ENCODE measurements at places on chromosomes 13 and 19.

- no peak overlapping the region for H3K27ac ChIP-seq
- no peak overlapping the region for H3K4me3 ChIP-seq
- H3K36me3 ChIP-seq, result peaks cover 6% of the 10 kb centered on the region
- no peak for DNase-seq
These were observed 114.6 kb downstream of the TDRD3 start for GRCh38 chr13:60511637-60512036.

DNA sequence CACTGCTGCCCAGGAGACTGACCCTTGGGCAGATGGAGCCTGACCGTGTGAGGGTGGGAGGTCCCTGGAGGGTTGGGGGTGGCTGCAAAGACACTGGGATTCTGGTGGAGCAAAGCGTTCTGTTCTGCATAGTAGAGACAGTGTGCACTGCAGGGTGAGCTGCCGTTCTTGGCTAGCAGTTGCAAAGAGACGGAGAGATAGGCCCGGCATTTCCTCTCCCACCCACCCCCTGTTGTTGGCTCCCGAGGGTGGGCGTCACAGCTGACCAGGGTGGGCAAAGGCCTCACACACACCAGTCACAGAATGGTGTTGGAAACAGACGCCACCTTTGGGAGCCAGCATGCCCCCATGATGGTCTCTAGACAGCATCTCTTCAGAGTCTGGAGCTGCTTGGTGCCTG, 11.4 kb downstream of the TMEM255B start:
- no peaks in the 10 kb centered on the region for H3K36me3 ChIP-seq
- H3K4me3 ChIP-seq, result no peak overlapping the region
- H3K27ac ChIP-seq, result no peak overlapping the region

DNA sequence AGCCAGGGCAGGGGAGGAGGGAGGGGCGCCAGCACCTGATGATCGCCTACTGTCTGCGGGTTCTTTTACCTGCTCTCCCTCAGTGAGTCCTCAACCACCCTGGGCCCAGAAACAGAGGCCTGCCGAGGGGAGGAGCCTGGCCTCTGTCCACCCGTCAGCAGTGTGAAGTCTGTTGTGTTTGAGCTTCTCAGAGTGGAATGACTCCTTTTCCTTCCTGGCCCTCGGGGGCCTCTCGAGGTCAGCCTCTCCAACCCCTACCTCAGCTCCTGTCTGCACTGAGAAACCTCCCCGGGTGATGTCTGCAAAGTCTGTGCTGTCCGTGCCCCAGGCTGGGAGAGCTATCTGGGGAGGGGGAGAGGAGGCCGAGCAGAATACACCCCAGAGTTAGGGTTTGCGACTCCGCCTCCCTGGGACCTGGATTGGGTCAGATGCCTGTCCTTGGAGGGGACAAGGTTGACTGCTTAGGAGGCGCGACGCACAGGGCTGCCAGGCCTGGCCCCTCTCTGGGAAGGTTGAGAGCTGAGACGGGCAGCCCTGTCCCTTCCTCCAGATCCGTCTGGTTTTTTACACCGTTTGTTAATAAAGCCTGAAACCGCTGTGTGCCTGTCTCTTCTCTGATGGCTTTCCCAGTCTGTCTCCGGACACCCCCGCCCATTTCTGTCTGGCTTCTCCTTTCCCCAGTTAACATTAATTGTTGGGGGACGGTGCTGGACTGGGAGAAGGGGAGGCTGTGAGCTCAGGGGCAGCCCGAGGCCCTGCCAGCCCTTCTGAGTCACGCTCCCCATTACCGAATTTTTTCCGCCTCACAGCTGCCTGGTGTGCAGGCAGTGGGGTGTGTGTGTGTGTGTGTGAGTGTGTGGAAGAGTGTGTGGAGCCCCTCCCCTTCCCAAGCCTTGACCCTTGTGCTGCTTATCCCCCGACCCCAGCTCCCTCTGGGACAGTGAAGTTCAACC, 989 bp upstream of the SSC5D start:
- peak overlapping the region; percentile 64 for H3K27ac ChIP-seq
- H3K36me3 ChIP-seq, result peaks cover 14% of the 10 kb centered on the region
- peak overlapping the region; percentile 31 for H3K4me3 ChIP-seq
- no peak for DNase-seq
- peaks cover 12% of the 10 kb centered on the region for H3K4me1 ChIP-seq
- peaks cover 6% of the 10 kb centered on the region for H3K27me3 ChIP-seq

GRCh38 chr19:23772675-23773063, 14.0 kb upstream of the ZNF681 start:
- DNase-seq, result no peak
- H3K4me3 ChIP-seq, result no peak overlapping the region
- no peak overlapping the region for H3K27ac ChIP-seq

DNA sequence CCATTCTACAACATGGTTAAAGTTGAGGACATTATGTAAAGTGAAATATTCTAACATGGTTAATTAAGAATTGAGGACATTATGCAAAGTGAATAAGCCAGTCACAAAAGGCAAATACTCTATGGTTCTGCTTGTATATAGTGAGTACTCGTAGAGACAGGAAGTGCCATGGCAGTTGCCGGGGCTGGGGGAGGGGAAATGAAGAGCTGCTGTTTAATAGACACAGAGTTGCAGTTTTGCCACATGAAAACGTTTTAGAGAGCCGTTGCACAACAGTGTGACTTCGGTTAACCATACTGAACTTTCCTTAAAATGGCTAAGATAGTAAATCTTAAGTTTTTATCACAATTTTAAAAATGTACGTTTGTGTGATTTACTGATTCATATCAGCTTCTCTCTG, 176.9 kb downstream of the SHISA2 start:
- H3K36me3 ChIP-seq, result peaks cover 2% of the 10 kb centered on the region
- DNase-seq, result peak; percentile 67
- peak overlapping the region; percentile 39 for H3K4me3 ChIP-seq
- peaks cover 22% of the 10 kb centered on the region for H3K4me1 ChIP-seq
- H3K27ac ChIP-seq, result peak overlapping the region; percentile 23

DNA sequence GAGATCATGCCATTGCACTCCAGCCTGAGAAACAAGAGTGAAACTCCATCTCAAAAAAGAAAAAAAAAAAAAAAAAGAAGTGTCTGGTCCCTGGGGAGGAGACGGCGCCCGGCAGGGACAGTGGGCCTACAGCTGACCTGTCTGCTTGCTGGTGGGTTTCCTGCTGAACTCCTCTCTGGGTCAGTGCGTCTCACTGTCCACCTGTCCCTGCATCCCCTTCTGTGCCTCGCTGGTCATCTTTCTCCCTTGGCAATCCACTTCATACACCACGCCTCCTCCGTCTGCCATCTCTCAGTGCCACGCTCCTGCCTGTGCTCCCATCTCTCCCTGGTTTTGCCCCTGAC, 63.4 kb downstream of the ACSBG2 start:
- H3K4me3 ChIP-seq, result peak overlapping the region; percentile 96
- H3K4me1 ChIP-seq, result peaks cover 11% of the 10 kb centered on the region
- peak overlapping the region; percentile 93 for H3K27ac ChIP-seq
- peaks cover 15% of the 10 kb centered on the region for H3K27me3 ChIP-seq

Data from central memory CD8-positive, alpha-beta T cell (primary cell).